Stimulated activated CD4-positive, alpha-beta T cell treated with anti-CD3 and anti-CD28 coated beads, Interleukin-1b, Interleukin-23, amount 100 ng/mL, for 4 hours (primary cell): ENCODE measurements at places on chromosomes 7 and 10.

DNA sequence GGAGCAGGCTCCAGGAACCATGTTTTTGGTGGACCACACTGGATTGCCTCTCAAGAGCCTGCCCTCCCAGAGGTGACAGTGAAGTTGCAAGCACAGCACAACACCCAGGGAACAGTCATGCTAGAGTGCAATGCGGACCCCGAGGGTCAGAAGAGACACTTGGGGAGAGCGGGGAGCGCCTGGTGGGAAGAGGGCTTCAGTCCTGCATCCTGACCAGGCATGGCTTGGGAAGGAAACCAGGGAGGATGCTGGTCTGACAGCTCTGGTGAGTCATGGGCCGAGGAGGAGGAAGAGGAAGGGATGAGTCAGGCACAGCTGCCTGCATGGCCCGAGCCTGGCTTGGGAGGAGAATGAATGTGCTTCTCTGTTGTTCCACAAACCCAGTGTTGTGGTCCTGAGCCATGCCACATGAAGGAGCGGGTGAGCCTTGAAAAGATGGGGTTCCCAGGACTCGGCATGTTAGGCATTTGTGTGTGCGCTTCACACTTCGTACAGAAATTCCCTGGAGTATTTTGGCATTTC, 29.5 kb upstream of the ANKRD2 start:
- peak; percentile 34 for DNase-seq

DNA sequence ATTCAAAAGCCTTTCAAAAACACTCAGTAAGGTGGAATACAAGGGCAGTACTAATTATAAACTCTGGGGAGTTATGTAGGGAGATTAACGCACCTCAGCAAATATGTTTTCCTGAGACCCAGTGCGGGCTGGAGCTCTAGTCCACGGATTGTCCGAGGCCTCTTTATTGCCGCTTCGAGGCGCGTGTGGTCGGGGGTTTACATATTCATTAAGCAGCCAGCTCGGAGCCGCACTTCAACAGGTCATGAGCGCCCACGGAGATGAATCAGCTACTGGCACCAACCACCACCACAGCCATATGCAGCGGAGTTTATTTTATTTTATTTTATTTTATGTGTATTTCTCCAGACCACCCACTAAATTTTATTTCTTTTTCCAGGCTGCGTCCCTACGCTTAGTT, 195.9 kb upstream of the ADARB2 start:
- DNase-seq, result no peak

GRCh38 chr7:123352973-123353372, 153.2 kb upstream of the SLC13A1 start:
- DNase-seq, result no peak

GRCh38 chr7:2359610-2360009, 5.0 kb downstream of the EIF3B start:
- DNase-seq, result no peak

GRCh38 chr10:3486346-3487065, 298.5 kb downstream of the KLF6 start:
- DNase-seq, result no peak

DNA sequence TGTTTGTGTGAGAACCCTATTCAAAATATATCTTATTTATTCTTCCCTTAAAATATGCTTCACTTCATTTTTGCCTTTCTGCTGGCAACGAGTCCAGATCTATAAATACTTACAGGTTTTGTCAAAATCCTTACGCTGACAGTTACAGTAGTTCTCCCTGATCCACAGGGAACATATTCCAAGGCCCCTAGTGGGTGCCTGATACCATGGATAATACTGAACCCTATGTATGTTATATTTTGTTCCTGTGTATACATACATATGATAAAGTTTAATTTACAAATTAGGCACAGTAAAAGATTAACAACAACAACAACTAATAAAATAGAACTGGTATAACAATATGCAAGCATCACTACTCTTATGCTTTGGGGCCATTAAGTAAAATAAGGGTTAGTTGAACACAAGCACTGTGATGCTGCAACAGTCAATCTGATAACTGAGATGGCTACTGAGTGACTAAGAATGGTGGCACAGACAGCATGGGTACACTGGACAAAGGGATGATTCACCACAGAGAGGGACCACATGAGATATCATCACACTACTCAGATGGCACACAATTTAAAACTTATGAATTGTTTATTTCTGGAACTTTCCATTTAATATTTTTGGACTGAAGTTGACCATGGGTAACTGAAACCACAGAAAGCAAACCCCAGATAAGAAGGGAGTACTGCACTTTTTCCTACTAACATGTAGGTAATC, 29.4 kb upstream of the PCGF5 start:
- no peak for DNase-seq

GRCh38 chr10:21808550-21808949, 195.0 kb downstream of the DNAJC1 start:
- no peak for DNase-seq

GRCh38 chr10:79179164-79179956, 110.6 kb downstream of the ZMIZ1 start:
- DNase-seq, result no peak

DNA sequence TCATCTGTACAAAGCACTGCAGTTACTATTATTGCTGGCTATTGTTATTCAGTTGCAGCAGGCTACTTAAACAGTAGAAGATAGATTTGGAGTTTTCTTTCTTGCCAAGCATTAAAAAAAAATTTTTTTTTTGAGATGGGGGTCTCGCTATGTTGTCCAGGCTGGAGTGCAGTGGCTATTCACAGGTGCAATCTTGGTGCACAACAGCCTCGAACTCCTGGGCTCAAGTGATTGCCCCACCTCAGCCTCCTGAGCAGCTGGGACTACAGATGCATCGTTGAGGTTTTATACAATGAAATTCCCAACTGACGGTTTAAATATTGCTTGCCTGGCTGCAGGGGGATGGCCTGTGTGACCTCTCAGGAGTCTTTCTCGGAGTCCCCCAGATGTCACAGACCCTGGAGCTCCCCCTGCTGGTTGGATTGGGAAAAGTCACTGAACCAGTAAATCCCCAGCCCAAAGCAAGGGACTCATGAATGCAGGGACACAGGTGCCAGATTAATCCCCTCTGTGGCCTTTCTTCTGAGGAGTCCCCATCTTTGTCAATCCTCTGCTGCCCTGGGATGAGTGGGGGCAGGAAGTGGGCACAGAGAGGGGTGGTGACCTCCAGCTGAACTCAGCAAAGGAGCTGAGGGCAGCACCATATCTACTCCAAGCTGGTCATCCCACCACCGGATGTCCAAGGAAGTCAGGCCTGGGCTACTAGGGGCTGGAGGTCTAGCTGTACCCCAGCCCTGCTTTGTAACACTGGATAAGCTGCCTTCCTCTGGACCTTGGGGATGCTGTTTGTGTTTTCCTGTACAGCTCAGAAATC, 149.6 kb downstream of the C10orf105 start:
- DNase-seq, result peak; percentile 79

DNA sequence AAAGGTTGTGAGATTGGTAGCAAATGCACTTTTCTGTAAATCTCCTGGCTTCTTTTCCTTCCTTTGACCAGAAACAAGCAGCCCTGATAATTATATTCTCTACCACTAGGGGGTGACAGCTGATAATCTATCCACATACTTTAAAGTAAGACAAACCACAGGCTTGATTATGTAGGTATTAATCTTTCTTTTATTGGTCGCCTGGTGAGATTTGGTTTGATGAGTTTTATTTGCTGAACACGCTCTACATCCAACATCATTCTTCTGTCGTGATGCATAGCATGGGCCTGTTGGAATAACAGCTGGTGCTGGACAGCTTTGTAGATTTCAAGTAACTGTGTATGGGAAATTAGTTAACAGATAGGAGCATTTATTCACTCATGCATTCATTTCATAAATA, 63.5 kb downstream of the ZNF365 start:
- DNase-seq, result peak; percentile 19

DNA sequence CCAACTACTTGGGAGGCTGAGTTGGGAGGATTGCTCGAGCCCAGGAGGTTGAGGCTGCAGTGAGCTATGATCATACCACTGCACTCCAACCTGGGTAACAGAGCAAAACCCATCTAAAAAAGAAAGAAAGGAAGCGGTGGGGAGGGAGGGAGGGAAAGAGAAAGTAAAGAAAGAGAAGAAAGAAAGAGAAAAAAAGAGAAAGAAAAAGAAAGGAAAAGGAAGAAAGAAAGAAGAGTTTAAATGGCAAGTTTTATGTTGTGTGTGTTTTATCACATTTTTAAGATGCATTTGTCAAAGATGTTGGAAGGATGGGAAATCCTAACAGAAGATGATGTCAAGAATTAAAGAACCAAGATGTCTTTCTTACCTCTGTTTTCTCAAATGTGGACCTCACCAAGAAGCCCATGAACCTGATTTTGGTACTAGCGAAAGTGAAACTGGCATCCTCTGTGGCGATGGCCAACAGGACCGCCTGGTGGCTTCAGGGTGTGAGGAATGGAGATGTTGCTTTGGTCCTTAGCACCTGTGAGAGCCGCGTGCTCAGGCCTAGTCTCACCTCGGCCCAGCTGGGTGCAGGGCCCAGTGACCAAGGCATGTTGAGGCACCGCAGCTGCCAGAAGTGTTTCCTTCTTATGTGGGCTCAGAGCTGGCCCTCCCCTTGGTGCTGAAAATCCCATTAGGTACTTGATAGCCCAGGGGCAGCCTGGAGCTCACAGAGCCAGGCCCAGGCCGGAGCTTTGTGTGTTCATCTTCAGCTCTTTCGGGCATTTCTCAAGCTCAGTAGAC, 9.8 kb downstream of the UCMA start:
- no peak for DNase-seq

DNA sequence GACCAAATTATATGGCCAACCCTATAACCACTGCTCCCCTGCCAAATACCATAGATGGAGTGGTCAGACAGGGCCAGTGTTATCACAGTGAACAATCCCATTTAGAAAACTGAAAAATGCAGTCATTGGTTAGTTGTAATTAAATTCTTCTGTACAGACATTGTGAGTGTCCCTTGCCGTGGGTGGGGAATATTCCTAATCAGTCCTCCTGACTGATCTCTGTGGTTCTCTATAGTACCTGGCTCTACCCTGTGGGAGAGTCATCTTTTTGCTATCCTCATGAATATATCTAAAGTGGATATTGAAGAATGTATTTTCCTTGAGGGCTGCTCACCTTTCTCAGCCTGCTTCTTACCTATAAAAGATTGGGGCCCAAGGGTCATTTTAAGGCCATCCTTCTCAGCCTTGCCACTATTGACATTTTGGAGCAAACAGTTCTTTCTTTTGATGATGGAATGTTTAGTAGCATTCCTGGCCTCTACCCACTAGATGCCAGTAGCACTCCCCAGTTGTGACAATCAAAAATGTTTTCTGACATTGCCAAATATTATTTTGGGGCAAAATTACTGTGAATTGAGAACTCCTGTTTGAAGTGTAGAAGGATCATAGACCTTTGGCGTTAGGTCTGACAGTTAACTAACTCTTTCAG, 110.2 kb downstream of the MAPK8 start:
- DNase-seq, result no peak

GRCh38 chr7:115676080-115676479, 354.5 kb downstream of the TFEC start:
- DNase-seq, result no peak

DNA sequence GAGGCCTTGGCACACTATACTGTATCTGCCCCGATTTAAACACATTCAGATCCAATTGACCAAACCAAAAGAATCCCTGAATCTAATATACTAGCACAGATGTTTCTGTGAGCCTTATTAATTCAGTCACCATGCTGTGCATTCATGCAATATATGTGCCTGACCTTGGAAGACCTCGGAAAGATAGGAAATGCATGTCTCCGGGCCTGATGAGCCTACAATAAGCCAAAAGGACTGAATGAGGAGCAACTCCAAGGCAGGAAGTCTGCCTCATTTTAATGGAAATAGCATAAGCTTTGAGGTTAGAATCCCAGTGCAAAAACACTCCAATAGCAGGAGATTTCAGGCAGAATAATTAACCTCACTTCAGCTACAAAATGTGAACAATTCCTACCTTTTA, 316.7 kb downstream of the LRRTM3 start:
- DNase-seq, result no peak

GRCh38 chr7:78171398-78171797, 372.8 kb downstream of the PHTF2 start:
- DNase-seq, result no peak

- DNase-seq, result no peak
Observed at GRCh38 chr10:58239561-58240169, 28.0 kb downstream of the IPMK start.

DNA sequence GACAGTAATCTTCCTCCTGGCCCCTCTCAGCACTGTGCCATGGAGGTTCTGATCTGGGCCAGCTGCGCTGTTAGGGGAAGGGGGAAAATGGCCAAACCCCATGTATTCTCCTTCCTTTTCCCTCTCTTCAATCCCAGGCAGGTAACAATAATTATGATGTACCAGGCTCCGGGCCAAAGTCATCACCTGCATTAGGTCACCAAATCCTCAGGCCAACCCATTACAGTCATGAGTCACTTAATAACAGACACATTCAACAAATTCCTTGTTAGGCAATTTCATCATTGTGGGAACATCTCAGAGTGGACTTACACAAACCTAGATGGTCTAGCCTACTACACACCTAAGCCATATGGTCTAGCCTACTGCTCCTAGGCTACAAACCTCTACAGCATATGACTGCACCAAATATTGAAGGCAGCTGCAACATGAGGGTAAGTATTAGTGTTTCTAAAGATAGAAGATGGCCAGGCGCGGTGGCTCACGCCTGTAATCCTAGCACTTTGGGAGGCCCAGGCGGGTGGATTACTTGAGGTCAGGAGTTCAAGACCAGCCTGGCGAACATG, 2.2 kb upstream of the HSPB1 start:
- DNase-seq, result no peak

- no peak for DNase-seq
Observed at GRCh38 chr10:125756196-125756595, 19.4 kb downstream of the MMP21 start.

DNA sequence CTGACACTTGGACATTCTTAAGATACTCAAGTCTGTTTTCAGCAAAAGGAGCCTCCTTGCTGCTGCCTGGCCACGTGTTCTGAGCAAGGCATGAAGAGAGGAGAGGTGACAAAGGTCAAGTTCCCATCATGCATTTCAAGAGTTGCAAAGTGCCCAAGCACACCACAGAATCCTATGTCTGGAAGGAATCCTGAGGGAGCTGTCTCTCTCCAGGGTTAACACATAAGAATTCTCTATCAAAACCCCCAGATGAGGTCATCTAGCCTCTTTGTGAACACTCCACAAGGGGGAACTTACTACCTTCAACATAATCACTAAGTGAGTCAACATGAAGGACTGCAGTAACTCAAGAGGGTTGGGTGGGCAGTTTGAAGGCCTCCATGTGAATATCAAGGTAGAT, 155.5 kb downstream of the RNF216 start:
- DNase-seq, result no peak

DNA sequence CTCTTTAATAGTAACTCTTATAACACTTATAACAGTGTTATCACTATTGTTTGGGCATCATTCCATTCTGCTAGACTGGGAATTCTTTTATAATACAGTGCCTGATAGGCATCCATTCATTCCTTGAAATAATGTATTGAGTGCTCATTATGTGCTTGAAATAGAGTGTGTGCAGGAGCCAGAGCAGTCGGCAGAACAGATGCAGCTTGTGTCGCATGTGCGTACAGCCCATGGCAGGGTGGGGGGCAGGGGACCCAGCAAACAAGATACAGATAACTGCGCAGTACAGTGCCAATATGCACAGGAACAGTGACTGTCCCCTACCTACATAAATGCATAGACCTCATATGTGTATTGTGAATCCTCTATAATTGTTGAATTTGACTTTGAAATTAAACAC, 99.3 kb downstream of the KAT6B start:
- DNase-seq, result no peak

GRCh38 chr10:24884793-24885192, 67.6 kb downstream of the PRTFDC1 start:
- no peak for DNase-seq

GRCh38 chr10:58291538-58292174, 22.7 kb downstream of the CISD1 start:
- DNase-seq, result no peak
